ENCODE measurements at places on chromosomes 6 and 20. TPM values are rescaled to one million over a fixed set of nuclear protein-coding genes. Genes with fewer than 3 reads are reported as not detected.

GRCh38 chr6:46453216-46453615 lies 38.0 kb downstream of the RCAN2 start:
- peak; percentile 70 for DNase-seq

GRCh38 chr20:46625875-46626373 lies 25.3 kb downstream of the SLC13A3 start:
- DNase-seq: no peak

- peak; percentile 23 for DNase-seq
These were observed 32.3 kb downstream of the CNKSR3 start for GRCh38 chr6:154478021-154478700.

- DNase-seq: no peak
These were observed 23.9 kb downstream of the ILRUN start for GRCh38 chr6:34672657-34673043.

DNA sequence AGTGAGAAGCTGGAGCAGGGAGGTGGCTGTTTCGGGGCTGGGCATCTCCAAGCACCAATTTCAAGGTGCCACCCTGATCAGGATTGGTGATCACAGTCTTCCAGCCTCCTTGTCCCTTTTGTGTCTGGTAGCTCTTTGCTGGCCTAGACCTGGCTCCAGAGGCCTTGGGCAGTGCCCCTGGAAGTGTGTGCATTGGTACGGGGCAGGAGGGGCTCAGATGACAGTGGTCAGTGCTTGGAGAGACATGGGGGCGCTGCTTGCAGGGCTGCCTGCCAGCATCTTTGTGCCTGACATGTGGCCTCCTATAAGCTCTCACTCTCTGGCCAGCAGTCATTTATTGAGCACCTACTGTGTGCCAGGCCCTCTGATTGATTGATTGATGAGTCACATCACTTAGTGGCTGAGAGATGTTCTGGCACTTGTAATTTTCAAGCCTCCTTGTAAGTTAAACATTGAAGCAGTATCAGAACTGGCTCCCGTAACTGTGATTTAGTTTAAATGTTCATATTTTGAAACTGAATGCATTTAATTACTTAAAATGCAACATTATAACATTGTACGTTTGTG lies 61.7 kb downstream of the BCAS4 start:
- no peak for DNase-seq

DNA sequence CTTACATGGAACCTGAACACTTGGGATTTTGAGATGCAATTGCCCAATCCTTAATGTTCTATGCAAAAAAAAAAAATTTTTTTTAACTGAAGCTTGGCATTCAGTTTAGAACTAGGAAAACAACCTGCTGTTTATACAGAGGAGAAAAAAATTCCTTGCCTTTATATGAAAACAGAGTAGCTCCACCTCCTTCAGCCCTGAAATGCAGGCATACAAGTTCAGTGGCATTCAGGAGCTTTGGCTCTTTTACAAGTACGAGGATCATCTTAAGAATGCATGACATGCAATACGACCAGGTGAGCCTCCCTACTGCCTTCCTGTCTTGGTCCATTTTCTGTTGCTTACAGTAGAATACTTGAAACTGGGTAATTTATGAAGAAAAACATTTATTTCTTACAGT lies 20.4 kb downstream of the PAX1 start:
- no peak for DNase-seq

DNA sequence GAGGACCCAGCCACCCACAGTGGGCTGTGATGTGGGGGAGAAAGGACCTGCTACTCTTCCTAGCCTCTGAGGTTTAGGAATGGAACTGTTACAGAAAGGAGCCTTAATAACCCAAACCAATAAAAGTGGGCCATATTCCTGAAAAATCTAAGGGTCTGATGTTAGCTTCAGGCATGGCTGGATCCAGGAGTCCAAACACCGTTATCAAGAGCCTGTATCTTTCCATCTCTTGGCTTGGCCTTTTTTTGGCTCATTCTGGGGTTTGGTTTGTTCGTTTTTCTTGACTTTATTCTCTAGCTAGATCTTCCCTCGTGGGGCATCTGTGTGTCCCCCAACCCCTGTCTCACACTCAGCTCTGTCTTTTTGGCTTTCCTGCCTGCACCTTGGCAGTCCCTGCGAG lies 38.7 kb downstream of the CDH4 start:
- no peak for DNase-seq

DNA sequence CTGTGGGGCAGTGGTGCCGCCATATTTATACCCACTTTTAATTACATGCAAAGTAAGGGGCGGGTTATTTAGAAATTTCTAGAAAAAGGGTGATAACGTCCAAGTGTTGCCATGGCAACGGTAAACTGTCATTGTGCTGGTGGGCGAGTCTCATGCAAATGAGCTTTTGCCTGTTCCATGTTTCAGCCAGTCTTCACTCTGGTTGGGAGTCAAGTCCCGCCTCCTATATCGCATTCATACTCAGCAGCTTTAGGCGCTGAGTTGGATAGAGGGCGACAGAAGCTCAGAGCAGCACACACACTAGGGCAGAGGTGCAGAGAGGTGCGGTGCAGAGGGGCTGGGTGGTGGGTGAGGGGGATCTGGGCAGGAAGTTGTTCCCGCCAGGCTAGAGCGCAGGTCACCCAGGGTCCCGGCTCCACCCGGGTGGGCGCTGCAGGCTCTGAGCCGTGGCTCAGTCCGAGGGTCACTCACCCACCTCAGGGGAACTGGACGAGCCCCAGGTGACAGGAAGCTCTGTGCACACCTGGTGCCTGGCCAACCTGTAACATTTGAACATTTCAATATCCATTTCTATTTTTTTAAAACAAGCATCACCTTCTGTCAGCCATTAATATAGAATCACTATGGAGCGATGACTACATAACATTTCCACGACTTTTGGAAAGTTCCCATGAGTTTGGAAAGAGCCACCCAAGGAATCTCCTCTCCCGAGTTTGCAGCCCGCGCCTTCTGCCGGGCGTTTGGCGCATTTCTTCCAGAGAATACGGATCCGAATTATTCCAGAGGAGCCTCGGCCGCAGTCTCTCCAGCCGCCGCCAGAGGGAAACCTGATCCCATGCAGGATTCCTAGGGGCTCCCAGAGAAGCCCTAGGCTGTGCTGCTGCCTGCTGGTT lies 89.1 kb upstream of the PHACTR3 start:
- peak; percentile 38 for DNase-seq

The C20orf144 gene
- polyA plus RNA-seq: 0.19 TPM

The SOBP gene
- 0.99 TPM for polyA plus RNA-seq

The MRAP2 gene
- polyA plus RNA-seq: 0.03 TPM

The SLC25A27 gene
- polyA plus RNA-seq: 0.63 TPM

The VNN1 gene
- 0.07 TPM for polyA plus RNA-seq
